ENCODE measurements at places on chromosomes 7 and 10.
A peak's percentile ranks its signal among the peaks of the same experiment; 100 is the strongest.

GRCh38 chr7:26195182-26195581 is 5.4 kb downstream of the HNRNPA2B1 start:
- no peak for DNase-seq

DNA sequence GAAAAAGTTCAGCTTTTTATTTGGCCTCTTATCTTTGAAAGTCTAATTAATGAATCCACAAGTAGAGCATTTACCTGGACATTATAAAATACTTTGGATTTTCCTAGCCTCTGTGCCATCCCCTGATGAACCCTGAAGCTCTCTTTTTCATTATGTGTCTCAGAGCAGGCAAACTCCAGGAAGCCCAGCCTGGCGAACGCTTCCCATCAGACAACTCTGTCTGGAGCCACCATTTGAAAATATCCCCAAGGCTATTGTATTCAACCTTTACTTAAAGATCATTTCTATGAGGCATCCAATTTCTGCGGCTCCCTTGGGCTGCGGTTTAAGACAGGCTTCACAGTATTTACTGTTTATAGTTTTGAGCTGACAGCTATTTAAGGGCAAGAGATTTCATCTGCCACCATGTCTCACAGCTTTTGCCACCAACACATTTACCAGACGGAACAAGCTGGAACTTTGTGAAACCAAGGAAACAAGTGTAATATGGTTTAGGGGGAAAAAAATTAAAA is 257.2 kb upstream of the GLI3 start:
- peak; percentile 4 for DNase-seq

- DNase-seq = no peak
Measured at GRCh38 chr7:131221061-131221460, 106.6 kb upstream of the MKLN1 start.

- peak; percentile 63 for DNase-seq
Measured at GRCh38 chr7:118311121-118311836, 86.8 kb downstream of the ANKRD7 start.

- no peak for DNase-seq
Measured at GRCh38 chr10:44422570-44423101, 37.7 kb upstream of the CXCL12 start.

GRCh38 chr10:84074521-84074920 is 64.8 kb upstream of the GHITM start:
- no peak for DNase-seq

DNA sequence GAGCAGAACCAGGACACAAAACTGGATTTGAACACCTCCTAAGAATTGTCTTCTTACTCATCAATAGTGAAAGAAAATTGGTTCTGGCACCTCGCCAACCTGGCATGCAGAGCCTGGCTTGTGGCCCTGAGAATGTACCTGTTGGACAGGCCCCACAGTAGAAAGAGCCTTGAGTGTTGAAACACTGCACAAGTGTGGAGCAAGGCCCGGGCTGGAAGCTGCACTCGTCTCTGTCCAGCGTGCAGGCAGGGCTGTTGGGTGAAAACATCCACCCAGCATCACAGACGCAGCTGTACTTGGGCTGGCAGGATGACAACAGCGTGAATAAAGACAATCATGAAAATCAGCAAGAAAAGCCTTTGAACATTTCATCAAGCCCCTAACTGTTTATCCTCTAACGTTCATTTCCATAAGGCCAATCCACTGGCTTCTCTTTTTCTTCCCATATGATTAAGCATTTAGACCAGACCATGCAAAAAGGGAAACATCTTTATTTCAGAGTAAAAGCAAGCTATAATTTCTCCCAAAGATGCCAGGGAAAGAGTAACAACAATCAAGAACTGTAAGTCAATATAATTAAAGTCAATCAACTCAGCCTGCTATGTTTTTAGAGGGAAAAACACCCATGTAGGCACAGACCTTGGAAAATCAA is 15.6 kb downstream of the CUBN start:
- DNase-seq = peak; percentile 68

DNA sequence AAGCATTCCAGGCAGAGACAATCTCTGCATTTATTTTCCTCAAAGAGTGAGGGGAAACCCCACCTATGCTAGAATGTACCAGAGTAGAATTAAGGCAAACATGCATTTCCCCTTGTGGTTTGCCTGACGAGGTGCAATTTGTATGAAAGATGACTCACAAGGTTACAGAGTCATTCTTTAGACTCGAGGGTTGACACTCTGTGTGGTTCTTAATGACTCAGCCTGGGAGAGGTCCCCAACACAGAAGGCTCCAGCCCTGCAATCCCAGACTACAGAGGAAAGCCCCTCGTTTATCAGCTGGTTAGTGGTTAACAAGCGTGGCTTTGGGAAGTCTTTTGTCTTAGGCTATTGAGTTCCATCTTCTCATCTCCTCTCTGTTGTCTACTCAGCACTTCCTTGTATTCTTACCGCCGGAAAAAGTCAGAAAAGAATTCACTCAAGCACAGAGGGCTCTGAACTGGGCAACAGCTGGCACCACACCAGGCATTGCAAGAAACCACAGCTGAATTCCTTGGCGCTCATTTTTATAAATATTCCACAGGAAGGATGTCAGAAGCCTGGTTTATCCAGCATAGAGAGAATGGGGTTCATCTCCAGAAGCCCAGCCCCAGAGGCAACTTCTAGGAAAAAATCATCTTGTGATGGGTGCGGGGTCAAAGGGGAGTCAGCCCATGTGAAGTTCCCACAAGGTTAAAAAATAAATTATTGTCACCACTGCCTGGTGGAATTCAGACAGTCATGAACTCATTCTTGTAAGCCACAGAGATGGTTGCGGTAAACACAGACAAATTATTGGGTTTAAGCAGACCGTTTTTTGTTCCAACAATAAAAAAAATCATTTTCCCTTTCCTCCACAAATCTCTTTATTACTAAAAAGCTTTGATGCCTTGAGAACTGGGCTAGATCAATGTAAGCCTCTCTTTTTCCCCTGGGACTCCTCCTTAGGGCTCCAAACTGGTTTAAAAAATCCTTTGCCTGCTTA is 24.5 kb upstream of the SVIL start:
- peak; percentile 100 for DNase-seq

DNA sequence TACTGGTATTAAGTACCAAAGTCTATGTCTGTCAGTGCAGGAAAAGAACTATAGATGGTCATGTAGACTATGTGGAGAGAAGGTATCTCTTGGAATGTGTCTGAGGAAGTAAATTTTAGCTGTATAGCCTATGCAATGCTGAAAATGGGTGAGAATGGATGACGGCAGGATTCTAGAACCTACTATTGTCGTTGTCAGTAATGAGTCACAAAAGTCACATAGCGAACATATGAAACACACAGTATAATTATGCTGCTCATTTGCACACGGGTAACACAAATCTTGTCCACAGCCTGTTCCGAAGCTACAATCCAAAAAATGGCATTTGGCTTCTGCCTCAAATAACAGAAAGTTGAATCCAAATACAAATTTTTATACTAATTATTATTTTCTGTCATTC is 33.6 kb upstream of the KMT2E start:
- no peak for DNase-seq

DNA sequence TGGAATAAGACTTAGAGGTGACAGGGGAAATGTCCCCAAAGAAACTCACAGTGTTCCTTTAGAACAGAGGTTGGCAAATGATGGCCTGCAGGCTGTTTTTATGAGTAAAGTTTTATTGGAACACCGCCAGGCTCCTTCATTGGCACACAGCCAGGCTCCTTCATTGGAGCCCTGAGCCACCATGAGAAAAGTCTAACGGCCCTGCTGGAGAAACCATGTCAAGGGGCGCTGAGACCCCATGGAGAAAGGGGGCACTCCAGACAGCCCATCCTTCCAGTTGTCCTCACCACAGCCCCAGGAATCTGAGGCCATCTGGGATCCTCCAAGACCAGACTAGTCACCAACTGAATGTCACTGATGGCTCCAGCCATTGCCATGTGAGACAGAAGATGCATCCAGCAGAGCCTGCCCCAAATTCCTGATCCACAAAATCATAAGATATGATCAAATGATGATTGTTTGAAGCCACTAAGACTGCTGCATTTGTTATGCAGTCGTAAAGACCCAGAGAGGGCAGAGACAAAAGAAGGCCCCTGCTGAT is 88.2 kb upstream of the GPR26 start:
- DNase-seq = no peak

- DNase-seq = no peak
Measured at GRCh38 chr7:91358303-91358702, 94.1 kb downstream of the FZD1 start.

GRCh38 chr7:23791721-23792120 is 81.7 kb downstream of the STK31 start:
- DNase-seq = no peak

DNA sequence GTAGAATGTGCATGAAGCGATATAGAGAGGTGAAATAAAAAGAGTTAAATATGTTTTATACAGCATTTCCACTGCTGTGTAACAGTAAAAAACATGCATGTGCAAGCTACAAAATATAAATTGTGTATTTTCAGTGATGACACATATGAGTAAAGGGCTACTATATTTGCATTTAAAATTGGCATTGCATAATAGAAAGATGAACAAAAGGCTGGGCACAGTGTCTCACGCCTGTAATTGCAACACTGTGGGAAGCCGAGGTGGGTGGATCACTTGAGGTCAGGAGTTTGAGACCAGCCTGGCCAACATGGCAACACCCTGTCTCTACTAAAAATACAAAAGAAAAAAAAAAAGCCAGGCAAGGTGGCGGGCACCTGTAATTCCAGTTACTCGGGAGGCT is 79.8 kb upstream of the CCDC71L start:
- DNase-seq = no peak
